ENCODE measurements at places on chromosomes 5 and 9.

- no peak for DNase-seq
These were observed 30.8 kb downstream of the LCP2 start for GRCh38 chr5:170266570-170267381.

- DNase-seq = no peak
These were observed 137.8 kb downstream of the ROR2 start for GRCh38 chr9:91812191-91812590.

- DNase-seq = no peak
These were observed 128.3 kb upstream of the C9orf72 start for GRCh38 chr9:27701587-27701986.

DNA sequence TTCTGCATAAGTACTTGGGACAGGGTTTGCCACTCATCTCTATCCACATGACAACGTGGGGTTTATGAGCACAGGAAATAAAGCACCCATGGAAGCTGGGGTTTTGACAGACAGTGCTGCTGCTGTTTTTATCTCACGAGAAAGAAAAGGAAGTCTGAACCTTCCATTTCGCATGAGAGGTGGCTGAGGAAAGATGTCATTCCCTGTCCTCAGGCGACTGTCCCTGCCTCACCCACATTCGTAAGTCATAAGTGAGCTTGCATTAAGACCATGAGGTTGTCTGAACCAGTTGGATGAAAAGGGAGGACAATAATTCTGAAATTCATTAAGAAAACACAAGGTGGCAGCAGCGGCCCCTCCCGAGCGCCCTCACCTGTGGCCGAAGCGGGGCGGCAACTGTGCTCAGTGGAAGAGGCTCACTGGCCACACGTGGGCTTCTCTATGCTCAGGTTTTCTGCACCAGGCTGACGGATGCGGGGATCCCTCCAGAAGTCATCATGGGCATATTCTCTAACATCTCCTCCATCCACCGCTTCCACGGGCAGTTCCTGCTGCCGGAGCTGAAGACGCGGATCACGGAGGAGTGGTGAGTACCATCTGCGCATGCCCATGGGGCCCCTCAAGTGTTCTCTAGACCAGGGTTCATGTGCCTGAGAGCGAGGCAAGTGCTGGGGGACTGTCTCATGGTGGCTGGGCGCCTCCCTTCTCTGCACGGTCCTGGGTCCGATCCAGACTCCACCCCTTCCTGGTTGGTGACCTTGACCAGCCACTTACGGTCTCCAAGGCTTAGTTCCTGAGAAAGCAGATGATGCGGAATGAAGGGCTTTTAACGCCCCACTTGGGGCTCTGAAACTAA lies 54.7 kb upstream of the SUSD3 start:
- DNase-seq = no peak

GRCh38 chr5:2530609-2531008 lies 220.9 kb downstream of the IRX2 start:
- no peak for DNase-seq

- no peak for DNase-seq
These were observed 369.3 kb downstream of the BNC2 start for GRCh38 chr9:16501141-16501540.

- DNase-seq = no peak
These were observed 37.4 kb downstream of the UBQLN1 start for GRCh38 chr9:83670381-83670780.

GRCh38 chr5:146606893-146607292 lies 90.9 kb upstream of the GPR151 start:
- no peak for DNase-seq

- no peak for DNase-seq
These were observed 6.5 kb upstream of the TBC1D9B start for GRCh38 chr5:179914032-179914755.

GRCh38 chr9:82922686-82923085 lies 140.3 kb downstream of the RASEF start:
- DNase-seq = no peak

DNA sequence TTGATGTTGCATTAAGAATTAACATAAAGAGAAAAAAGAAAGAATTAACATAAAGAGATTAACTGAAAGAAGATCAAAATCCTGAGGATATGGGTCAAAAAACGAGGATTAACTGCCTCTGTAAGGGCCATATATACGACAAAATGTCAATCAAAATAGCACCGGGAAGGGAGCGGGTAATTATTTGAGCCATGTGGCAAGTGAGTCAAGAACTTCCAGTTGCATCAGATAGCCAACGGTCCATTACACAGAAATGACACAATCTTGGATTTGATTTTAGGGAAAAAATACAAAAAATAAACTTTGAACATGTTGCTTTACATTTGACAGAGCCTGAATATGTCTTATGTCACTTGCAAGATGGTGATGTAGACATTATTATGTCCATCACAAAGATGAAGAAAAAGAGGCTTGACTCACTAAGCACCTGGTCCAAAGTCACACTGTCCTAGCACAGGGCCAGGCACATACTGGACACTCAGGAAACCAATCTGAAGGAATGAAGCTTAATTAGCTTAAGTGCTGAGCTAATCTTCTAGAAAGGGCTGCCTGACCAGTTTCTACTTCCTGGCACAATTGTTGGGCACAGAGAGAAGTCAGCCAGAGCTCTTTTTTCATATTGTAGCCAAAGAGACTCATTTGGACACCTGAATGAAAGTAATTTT lies 273.2 kb upstream of the PAPPA start:
- DNase-seq = no peak
